KG1 (cell line): ENCODE measurements at places on chromosomes 16 and 17.

DNA sequence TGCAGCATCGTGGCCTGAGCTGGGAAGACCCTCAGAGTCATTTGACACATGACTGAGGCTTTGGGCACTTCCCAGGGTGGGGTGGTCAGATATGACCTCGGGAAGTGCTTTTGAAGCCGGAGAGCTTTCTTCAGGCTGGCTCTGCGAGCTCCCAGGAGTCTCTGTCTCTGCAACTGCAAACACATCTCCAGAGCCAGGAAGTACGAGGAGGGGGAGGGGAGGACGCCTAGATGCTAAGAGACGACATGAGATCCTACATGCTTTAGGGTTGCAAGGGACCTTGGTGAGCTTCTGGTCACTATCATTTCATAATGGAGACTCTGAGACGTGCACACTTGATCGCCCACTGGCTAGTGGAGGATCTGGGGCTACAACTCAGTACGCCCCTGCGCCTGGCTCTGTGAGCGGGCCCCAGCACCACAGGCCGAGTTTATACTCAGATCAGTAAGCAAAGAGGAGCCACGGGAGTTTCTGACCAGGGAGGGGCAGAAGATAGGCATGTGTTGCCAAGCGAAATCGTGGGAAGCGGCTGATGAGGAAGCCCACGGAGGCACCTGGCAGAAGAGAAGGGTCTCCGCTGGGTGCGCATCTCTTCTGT, 527 bp upstream of the MGAT5B start:
- no peak for DNase-seq

- DNase-seq: no peak
These were observed 5.8 kb downstream of the DNAAF1 start for GRCh38 chr16:84150926-84151325.

DNA sequence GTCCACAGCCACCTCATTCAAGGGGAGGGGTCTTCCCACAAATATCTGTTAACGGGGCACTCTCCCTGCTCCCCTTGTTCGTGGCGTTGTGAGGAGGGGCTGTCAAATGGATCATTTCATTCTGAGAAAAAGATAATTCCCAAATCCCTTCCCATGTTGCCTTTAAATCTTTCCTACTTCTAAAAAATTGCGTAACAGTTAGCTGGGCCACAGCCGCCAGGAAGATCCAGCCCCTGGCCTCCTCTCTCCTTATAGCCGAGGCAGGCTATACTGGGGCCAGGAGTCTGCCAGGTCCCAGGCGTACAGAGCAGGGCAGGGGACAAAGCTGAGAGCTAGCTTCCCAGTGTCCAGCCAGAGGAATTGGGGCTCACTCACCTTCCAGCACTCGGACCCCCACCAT, 430 bp downstream of the C16orf89 start:
- no peak for DNase-seq

DNA sequence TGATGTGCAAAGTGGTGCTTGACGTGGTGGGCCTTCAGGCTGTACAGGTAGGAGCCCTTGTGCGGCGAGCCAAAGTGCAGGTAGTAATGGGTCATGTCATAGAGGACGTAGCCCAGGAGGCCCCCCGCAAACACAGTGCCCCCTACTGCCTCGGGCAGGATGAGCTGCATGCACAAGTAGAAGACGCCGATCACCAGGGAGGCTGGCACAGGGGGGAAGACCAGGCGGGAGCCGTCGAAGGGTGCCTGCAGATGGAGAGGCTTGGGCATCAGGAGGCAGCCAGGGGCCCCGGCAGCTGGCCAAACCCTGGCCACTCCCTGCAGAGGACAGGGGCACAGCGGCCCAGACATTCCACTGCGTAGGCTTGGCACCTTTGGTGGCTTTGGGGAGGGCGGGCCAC, 15.7 kb upstream of the MLKL start:
- no peak for DNase-seq

DNA sequence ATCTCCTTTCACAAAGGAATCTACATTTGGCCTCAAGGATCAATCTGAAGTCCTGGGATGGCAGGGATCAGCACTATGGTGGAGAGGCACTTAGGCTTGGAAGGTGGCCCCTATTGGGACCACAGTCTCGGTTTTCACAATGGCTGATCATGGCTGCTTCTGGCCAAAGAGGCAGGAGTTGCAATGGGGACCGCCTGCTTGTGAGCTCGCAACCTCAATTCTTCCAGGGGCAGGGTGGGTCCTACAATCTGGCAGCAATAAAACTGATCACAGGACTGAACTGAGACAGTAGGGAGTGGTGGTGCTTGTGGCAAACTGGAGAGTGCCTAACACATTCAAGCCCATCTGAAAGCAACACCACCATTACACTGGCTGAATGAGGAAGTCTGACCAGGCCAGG, 83.1 kb downstream of the NETO2 start:
- DNase-seq: no peak

DNA sequence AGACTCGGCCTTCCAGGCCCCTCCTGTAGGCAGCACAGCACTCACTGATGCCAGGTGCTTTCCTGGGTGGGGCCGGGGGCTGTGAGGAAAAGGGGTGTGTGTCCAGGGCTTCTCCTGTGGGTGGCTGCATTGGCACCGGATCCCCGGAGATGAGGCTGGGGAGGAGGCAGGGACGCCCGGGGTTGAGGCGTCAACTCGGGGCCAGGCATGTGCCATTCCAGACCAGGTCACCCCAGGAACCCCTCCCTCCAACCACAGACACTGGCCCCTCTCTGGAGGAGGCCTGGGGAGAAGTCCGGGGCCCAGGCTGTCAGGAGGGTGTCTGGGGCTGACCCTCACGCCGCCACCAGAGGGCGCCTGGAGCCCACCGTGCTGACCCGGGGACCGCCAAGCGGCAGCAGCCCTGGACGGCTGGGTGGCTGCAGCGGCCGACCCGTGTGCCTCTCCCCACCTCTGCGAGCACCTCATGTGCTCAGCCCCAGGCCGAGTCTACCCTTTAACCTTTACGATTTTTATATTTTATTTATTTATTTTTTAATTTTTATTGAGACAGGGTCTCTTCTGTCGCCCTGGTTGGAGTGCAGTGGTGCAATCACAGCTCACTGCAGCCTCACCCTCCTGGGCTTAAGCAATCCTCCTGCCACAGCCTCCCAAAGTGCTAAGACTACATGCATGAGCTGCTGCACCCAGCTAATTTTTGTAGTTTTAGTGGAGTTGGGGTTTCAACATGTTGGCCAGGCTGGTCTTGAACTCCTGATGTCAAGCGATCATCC, 3.2 kb upstream of the METRN start:
- peak; percentile 25 for DNase-seq

DNA sequence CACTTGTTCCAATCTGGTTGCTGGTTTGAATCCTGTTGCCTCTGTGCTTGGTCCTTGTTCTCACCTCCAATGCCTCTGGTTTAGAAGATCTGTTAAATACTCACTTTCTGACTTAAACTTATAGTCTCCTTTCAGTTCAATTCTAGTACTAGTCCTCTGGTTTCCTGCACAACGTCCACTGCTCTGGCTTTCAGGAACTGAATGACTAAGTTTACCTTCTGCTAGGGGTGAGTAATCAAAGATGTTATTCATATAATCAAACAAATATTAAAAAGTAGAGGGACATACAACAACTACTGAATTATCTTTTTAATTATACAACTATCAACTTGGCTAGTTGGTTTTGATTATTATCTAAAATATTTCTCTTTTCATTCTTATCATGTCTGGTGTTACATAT, 496.4 kb upstream of the TOM1L1 start:
- DNase-seq: no peak

- DNase-seq: no peak
These were observed 784.1 kb upstream of the RBFOX1 start for GRCh38 chr16:6548507-6548906.
